HT-29 (cell line): ENCODE measurements at places on chromosomes 3 and 15. TPM values are rescaled to one million over a fixed set of nuclear protein-coding genes. Genes with fewer than 3 reads are reported as not detected.

GRCh38 chr3:157351981-157352380 lies 84.7 kb upstream of the PTX3 start:
- no peak for DNase-seq

GRCh38 chr3:59566481-59566975 lies 516.7 kb upstream of the CFAP20DC start:
- no peak for DNase-seq

GRCh38 chr3:180063783-180064182 lies 27.0 kb upstream of the PEX5L start:
- DNase-seq: no peak

DNA sequence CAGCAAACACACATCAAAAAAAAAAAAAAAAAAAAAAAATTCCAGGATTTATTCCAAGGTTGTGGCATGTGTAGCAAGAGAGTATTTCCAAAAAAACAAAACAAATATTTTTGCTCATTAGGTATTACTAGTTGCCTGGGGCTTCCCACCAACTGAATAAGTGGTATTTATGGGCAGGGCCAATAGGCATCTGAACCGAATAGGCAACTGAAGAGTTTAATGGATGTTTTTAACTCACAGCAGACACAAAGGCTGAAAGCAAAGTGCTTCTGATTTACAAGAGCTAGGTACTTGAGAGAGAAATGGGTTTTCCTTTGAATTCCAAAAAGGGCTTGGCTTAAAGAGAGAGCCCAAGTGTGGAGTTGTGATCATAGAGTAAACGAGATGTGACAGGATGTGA lies 21.4 kb downstream of the EIF4E3 start:
- DNase-seq: no peak

GRCh38 chr3:30162579-30162978 lies 443.8 kb upstream of the TGFBR2 start:
- DNase-seq: no peak

- no peak for DNase-seq
These were observed 294.9 kb upstream of the SGO1 start for GRCh38 chr3:20480786-20481365.

GRCh38 chr15:31079519-31079918 lies 22.0 kb downstream of the TRPM1 start:
- DNase-seq: no peak

- DNase-seq: no peak
These were observed 19.4 kb downstream of the ZPLD1 start for GRCh38 chr3:102454181-102454580.

DNA sequence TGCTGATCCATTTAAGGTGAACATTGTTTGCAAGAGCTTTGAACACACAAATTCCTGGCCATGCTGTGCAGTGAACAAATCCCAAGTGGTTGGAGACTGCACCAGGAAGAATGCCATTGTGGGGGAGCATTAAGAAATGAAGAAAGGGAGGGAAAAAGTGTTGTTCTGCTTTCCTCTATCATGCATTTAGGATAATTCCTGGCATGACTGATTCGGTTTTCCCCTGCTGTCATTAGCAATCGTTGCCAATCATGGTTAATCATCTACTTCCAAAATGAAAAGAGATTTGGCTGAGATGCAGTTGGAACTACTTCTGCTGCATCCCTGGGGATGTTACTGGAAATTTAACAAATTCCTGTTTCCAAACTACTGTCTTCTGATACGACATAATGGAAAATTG lies 73.7 kb upstream of the ZPLD1 start:
- DNase-seq: no peak

DNA sequence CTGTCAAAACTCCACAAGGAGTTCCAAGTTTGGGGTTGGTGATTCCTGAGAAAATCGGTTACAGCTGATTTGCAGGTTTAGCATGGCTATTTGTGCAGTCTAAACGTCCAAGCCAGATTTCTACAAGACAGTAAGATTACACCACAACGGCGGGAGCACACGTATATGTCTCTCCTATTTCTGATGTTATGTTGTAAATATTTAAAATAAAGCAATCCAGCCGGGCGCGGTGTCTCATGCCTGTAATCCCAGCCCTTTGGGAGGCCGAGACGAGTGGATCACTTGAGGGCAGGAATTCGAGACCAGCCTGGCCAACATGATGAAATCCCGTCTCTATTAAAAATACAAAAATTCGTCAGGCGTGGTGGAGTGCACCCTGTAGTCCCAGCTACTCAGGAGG lies 106.8 kb upstream of the IGF1R start:
- no peak for DNase-seq

DNA sequence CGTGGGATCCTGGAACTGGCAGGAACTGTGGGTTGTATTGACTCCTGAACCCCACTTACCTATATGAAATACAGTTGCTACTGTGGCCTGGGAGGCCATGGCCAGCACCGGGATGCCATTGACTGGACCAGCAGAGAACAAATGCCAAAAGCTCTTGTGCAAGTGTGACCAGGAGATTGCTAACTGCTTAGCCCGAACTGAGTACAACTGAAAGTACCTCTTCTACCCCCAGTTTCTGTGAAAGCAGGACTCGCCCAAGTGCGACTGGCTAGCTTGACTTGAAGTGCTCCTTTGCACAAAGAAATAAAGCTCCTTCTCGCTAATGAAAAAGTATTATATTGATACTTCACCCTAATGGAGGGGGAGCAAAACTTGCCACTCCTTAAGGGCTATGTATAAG lies 101.3 kb upstream of the ATP11B start:
- DNase-seq: no peak

- no peak for DNase-seq
These were observed 194.7 kb downstream of the SV2B start for GRCh38 chr15:91294795-91295194.

SI gene
- 0.20 and 0.55 TPM in 2 replicates for total RNA-seq

GOLGA6B gene
- total RNA-seq: not detected in 2 replicates

GRIP2 gene
- total RNA-seq: not detected in 2 replicates

TRH gene
- not detected in 2 replicates for total RNA-seq

SLC33A1 gene
- total RNA-seq: 19.6 and 21.8 TPM in 2 replicates

TOPAZ1 gene
- total RNA-seq: not detected in 2 replicates

CEP63 gene
- total RNA-seq: 6.0 and 8.0 TPM in 2 replicates

SNX22 gene
- total RNA-seq: 0.03 and 0.18 TPM in 2 replicates

BOC gene
- total RNA-seq: not detected in 2 replicates

MKRN3 gene
- 0.23 and 0.53 TPM in 2 replicates for total RNA-seq

NANOGP8 gene
- not detected in 2 replicates for total RNA-seq
